Activated CD8-positive, alpha-beta memory T cell treated with anti-CD3 and anti-CD28 coated beads, Interleukin-2, amount 50 U/mL, for 48 hours (primary cell): ENCODE measurements at places on chromosomes 5 and 9.

DNA sequence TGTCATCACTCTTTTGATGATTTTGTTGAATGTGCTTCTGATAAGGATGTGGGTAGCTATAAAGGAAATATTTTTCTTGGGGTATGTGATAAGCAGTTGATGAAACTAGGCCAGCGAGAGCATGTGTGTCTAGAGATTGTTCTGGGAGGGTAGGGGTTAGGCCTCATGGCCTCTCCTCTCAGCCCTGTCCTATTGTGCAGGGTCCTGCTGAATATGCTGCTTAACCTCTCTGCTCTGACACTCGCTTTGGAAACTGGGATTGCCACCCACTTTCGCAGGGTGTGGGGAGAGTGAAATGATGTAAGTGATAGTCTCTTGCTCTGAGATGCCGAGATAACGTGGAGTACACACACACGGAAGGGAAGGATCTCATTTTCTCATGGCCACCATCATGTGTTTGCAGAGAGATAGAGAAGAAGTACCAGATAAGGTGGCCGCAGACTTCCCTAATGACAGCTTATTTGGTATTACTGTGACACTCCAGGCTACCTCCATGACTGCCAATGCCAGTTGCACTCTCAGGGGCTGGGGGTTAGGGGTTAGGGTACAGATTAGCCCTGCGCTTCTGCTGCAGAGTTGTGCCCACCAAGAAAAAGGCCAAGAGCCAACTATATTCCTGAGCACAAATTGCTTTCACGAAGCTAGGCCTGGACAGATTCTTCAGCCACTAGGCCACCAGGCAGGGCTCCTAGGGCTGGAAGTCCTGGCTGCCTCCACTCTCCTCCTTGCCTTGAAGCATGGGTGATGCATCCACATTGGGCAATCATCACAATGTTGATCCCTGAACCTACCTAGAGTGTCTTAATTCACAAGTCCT lies 25.2 kb upstream of the TNFAIP8 start:
- DNase-seq = no peak

DNA sequence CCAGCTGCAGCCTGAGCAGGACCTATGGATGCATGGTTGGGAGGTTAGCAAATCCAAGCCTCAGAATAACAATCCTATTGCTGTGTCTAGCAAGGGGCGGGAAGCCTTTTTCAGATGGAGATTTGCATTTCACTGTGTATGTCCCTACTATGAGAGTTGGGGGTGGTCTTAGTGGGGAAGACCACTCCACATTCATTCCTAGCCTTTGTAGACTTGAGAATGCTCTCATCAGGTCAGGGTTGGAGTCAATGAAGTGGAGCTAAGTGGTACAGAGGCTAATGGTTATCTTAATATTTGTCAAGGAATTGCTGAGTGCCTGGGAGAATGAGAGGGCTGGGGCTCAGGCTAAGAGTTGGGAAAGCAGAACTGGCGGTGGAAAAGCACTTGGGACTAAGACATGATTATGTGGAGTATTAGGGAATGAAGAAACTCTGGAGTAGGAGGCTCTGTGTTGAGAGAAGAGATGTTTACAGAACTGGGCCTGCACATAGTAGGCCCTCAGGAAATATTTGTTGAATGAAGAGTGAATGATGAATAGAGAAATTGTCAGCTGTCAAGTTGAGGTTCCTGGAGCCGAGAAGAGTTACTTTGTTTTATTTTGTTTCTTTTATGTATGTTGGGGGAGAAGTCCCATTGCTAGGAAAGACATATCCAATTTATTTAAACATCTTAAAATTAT lies 175.5 kb upstream of the SPRY4 start:
- DNase-seq = no peak

DNA sequence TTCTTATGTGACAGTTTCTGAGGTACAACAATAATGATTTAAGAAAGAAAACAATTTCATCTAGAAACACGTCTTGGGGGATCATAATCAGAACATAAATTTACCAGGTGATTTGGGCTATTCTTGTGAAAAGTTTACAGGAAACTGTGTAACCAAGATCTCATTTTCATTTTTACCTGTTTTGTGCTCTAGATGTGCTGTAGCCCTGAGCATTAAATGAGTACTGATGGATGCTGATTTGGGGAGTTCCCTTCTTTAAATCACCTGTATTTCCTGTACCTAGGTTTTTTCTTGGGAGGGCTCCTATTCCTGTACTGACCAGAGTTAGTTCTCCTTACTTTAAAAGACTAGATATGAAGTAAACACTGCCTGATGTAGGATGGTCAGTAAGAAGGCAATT lies 12.7 kb downstream of the MATR3 start:
- DNase-seq = no peak

DNA sequence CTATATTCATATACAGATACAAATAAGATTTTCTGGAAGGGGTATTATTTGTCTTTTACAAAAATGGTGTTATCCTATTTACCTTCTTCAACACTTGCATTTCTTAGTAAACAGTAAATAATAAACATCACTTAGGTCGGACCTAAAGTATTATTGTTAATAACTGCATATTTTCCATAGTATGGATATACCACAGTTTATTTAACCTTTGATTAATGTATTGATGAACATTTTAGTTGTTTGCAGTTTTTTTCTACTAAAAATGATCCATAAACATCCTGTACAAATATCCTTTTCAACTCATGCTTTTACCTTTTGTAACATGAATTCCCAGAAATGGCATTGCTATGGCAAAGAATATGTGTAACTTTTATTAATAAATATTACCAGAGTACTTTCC lies 83.4 kb downstream of the NDUFAF2 start:
- no peak for DNase-seq

- no peak for DNase-seq
These were observed 9.4 kb upstream of the ADAMTS12 start for GRCh38 chr5:33901156-33901555.

DNA sequence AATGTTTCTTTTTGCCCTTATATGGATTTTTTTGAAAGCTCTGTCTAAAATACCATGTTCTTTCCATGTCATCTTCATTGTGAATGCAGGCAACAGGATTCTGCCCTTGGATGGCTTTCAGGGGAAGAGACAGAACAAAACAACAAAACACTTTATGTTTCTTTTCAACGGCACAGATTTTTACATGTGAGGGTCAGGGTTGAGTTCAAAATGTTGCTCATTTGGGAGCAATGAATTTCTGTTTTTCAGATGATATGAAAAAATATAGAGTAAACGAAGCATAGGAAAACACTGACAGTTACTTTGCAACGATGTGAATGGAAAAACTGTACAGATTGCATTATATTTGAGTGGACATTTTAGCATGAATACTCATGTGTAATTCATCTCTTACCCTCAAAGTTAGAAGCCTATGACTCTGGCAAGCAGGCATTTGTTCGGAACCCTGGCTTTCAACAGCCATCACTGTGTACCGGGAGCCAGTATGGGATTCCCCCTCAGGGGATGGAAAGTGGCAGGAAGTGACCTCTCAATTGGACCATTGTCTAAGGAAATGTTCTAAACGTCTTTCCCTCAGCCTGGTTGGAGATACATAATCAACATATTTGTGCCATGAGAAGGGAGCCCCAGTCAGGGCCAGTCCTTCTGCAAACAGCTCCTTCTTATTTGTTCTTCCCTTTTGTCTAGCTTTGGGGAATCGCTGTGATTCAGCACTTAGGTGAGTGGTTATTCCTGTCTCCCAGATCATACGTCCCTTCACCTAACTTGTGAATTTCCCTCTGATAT lies 153.9 kb upstream of the MEF2C start:
- no peak for DNase-seq

GRCh38 chr5:92455011-92455410 lies 1071.9 kb upstream of the ARRDC3 start:
- no peak for DNase-seq

- DNase-seq = no peak
These were observed 330.7 kb upstream of the ADAMTSL1 start for GRCh38 chr9:18143073-18143745.

GRCh38 chr5:125695996-125696655 lies 727.1 kb upstream of the GRAMD2B start:
- DNase-seq = no peak

GRCh38 chr5:134905246-134905996 lies 490 bp downstream of the PCBD2 start:
- DNase-seq = peak; percentile 85

DNA sequence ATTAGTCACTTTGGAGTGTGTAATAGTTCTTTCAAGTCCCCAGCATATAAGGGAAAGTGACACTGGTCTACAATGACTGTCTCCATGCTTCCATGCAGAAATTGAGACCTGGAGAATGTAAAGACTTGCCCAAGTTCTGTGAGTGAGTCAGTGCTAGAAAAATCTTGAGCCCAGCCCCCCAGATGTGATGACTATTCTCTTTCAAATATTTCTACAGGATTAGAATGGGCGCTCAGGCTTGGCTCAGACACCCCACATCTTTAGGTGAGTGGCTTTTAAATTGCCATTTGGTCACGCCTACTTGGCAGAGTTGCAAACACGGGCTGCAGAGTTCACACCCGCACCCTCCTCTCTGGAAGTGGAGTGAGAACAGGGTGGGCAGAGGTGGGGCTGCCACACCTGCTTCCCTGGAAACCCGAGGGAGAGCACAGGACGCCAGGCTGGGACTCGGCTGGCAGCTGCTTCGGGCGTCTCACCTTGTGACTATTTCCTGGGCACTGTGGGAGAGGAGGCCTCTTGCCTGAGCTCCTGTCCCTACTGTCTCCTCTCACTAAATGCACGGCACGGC lies 37.6 kb downstream of the ROPN1L start:
- DNase-seq = no peak

GRCh38 chr9:35279946-35280345 lies 118.1 kb downstream of the UNC13B start:
- DNase-seq = no peak

GRCh38 chr9:89498852-89499480 lies 1.1 kb upstream of the SEMA4D start:
- DNase-seq = no peak

DNA sequence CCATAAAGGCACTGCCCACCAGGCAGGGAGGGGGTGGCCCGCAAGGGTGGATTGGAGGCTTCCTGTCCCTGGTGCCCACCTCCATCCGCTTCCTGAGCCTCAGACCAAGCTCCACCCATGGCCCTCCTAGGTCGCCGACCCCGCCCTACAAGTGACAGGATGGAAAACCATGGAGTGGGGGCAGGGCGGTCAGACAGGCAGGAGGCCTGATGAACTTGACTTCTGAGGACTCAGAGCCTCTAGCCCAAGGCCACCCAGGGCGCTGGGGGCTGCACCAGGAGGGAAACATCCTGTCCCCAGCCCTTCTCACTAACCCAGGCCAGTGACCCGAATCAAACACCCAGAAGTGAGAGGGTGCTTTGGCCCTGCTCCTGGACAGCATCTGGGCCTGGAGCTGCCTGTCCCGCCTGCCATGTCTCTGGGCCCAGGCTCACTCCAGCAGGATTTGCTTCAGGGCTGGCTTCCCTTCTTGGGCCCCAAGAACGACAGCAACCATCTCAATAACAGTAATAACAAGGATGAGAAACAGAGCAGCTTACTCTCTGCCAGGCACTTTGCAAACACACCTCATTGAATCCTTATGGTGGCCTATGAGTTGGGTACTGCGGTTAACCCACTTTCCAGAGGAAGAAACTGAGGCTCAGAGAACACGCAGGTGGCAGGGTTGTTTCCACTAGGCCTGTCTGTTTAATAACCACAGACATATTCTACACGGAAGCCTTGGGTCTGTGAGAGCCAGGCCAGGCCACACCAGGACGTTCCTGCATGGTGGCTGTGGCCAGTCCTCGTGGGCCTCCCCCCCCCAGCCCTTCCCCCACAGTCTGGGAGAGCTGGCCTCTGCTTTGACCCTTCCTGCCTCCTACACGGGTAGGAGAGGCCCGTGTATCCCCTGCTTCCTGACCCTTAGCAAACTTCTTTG lies 4.4 kb upstream of the ST6GALNAC6 start:
- peak; percentile 90 for DNase-seq

GRCh38 chr5:105413406-105413990 lies 1850.9 kb upstream of the NUDT12 start:
- DNase-seq = no peak
